Mucosa of descending colon (tissue), 3 donors: ENCODE measurements at places on chromosomes 11 and 22. TPM values are rescaled to one million over a fixed set of nuclear protein-coding genes. Genes with fewer than 3 reads are reported as not detected.

GRCh38 chr11:57330029-57330428 is 5.3 kb upstream of the TNKS1BP1 start:
- no peak for DNase-seq

- DNase-seq, result no peak
These were observed 5.9 kb upstream of the TCP11L1 start for GRCh38 chr11:33033493-33033892.

- no peak for DNase-seq
These were observed 69.8 kb downstream of the GRIK4 start for GRCh38 chr11:120581313-120581712.

DNA sequence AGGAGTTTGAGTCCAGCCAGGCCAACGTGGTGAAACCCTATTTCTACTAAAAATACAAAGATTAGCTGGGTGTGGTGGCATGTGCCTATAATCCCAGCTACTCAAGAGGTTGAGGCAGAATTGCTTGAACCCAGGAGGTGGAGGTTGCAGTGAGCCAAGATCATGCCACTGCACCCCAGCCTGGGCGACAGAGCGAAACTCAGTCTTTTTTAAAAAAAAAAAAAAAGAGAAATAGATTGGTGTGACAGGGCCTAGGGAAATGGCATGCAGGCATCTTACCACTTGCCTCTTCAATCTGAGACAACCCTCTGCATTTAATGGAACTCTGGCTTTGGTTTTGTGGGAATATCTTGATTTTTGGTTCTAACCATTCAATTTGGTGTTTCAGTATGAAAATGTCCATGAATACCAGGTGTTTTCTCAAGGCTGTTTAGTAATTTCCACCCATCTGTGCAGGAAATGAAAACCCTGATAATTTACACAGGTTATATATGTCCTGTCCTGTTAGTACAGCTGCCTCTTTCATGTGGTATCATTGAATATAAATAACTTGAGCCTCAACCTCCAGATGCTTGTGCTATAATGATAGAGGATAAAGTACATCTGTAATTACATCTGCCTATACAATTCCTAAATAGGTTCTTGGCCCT is 8.4 kb downstream of the XBP1 start:
- DNase-seq, result no peak

DNA sequence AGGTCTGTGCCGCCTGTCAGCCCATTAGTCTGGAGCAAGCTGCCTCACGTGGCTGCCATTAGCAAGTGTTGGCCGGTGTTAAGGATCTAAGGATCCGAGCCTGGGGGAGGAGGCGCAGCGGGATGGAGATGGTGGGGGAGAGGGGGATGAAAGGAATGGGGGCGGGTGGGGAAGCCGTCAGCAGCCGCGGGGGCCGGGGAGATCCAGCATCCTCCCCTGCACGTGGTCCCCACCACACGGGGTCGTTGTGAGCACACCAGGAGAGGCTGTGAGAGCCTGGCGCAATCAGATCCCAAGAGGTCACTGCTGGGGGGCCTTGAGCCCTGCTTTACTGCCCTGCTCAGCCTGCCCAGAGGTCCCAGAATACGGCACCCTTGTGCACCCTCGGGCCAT is 7.3 kb downstream of the CABP7 start:
- no peak for DNase-seq

DNA sequence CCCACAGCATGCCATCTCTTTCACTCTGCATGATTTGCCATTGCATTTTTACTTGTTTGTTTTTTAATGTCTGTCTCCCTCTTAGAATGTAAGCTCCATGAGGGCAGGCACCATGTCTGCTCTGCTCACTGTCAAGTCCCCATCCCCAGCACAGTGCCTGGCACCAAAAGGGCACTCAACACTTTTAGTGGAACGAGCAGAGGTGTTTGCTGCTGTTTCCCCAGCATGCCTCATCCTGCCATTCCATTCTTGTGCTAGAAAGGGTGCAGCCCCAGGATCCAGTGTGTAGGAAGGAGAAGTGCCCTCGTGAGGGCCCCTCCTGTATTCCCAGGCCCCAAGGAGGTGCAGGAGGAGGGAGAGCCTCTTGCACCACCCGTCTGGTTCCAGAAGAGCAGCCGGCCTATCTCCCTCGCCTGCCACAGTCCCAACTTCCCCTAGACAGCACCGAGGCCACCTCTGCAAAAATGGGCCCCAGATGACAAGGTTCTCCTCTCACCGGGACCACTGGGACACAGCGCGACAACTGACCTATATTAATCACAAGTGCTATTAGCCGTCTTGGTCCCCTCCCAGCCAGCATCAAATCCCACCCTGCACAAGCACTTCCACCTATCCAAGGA is 33.3 kb upstream of the CACNG2 start:
- DNase-seq, result no peak

DNA sequence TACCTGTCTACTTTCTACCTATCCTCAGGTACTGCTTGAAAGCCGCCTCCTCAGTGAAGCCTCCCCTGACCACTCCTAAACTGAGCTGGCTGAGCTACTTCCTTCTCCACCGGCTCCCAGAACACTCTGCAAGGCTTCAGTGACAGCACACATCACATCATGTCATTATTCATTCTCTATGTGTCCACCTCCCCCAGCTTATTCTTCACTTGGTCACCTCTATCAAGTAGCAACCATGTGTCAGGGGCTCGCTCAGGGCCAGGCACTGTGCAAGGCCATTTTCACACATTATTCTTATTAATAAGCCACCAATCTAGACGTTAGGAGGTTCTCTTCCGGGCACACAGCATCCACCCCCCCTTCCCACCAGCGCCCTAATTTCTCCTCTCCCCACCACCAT is 3.7 kb upstream of the ELFN2 start:
- DNase-seq, result no peak

DNA sequence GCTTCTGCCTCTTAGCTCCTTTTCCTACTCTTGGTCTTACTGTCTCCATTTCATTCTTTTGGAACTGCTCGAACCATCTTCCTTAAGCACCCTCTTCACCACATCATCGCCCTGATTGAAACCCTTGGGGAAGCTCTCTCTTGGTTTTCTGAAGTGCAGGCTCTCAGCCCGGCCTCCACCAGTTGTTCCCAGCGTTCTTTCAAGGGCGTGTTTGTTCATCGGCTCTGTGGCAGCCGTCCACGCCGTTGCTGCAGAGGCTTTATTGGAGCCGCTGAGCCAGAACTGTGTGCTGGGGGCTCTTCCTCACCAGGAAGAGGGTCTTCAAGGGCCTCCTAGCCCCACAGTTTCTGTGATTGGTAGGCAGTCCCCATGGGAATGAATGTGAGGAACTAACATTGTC is 214.1 kb downstream of the TBC1D22A start:
- DNase-seq, result no peak

DNA sequence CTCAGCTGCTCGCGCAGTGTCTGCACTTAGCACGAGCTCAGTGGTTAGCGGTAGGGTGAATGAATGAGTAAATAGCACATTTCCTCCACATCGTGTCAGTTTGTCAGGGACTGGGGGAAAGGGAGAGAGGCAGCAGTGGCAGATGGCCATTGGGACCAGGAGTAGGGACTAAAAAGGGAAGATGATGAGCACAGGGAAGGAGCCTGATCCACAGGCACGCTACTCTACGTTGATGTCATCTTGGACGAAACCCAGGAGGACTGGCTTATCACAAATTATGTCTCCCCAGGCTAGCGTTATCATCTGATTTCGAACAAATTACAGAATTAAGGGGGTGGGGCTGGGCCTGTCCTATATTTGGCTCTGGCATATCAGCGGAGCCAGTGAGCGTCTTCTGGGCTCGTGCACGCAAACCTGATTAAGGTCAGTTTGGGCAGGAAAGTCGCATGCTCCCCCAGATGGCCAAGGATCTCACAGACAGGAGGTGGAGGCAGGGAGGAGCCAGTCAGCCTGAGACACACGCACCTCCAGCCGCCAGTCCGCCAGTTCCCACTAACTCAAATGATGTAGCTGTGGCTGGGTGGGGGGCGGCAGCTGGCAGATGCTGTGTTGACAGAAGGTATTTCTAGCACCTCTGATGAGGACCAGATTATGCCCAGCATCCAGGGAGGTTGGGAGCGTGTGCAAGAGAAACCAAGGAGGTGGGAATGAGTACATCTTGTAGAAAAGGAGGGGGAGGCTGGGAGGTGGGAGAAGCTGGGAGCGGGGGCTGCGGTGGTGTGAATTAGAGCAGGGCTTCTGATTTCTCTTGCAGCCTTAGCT is 97.4 kb upstream of the PRDM11 start:
- no peak for DNase-seq

DNA sequence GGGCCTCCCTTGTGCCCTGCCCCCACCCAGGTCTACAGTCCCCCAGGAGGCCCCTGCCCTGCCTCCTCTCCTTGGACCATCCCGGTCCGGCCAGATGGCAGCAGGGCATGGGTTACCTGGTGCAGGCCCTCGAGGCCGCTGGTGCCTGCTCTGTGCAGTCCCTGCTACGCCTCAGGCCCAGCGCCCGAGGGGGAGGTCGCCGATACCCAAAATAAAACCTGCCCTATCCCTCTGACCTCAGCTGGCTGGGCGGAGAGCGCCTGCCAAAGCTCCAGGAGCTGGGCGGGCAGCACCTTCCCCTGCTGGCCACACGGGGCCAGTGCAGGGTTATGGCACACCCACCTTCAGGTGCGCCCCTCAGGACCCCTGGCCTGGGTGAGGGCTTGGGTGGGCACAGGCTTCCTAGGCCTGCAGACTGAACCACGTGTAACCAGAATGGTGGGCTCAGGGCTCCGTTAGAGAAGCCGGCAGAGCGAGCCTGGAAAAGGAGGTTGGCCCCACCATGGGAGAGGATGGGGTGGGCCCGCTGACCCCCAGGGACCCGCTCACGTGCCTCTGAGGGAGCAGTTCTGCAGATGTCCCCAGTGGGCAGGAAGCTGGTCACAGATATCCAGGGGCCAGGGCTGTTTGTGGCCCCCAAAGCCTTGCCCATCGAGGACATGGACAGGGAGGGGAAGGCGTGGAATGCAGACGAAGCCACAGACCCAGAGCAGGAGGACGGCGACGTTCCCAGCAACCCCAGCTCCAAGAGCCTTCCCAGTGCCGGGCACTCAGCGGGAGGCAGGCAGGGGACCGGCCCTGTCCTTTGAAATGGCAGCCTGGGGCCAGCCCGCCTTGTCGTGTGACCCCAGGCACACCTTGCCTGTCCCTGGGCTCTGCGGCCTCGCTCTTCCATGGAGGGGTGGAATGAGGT is 1.7 kb upstream of the TNNT3 start:
- no peak for DNase-seq

DNA sequence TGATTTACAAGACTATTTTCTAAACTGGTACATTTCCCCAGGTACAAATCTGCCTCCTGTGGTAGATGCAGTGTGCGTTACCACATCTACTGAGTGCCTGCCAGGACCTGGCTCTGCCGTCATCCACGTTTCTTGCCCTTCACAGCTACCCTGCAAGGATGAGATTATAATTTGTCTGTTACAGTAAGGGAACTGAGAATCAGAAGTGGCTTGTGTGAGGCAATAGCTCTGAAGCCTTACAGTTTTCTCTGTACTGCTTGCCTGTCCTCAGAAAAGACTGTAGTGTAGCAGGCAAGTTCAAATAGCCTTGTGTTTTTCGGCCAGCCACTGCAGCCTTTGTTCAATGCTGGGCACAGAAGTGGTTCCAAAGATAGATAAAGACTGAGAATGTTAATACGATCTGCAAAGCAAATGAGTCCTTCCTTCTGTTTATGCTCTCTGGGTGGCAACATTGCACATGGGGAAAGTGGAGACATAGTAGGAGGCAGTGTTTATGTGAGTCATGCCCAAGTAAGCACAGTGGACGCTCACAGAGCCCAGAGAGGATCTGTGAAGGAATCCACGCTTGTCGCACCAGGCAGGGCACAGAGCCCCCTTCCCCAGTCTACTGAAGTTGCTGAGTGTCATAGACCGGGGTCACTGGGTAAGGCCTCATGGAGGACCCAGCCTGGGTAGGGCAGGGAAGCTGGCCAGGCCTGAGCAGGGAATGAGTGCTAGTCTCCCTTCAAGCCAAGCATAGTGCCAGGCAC is 49.1 kb downstream of the MICAL2 start:
- no peak for DNase-seq

GRCh38 chr11:102157219-102157618 is 47.0 kb downstream of the YAP1 start:
- DNase-seq, result peak; percentile 46

DNA sequence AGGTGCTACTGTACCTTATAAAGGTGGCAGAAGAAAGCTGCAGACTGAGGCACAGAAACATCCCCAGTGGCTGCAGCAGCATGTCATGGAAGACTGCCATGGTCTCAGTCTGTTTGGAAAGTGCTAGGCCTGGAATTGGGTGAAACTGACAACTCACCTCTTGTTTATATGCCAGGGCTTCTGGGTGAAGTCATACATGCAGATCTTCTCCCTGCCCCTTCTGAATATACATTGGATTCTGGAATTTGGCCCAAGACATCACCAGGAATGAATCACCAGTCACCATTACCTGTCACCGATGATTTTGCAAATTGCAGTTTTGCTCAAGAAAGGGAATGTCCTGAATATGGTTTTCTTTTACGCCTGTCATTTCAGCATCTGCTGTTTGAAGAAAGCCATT is at the start of gene PLET1:
TSS of gene PLET1 (minus strand) at position 371 of the 400 bp plus-strand sequence. CDS start at position 100, 271 bp downstream.
- no peak for DNase-seq

GRCh38 chr11:68810164-68810563 is 31.6 kb downstream of the CPT1A start:
- peak; percentile 79 for DNase-seq

- no peak for DNase-seq
These were observed 333.4 kb downstream of the AASDHPPT start for GRCh38 chr11:106410902-106411301.

- no peak for DNase-seq
These were observed 297.2 kb upstream of the ANO5 start for GRCh38 chr11:21895686-21896085.

DNA sequence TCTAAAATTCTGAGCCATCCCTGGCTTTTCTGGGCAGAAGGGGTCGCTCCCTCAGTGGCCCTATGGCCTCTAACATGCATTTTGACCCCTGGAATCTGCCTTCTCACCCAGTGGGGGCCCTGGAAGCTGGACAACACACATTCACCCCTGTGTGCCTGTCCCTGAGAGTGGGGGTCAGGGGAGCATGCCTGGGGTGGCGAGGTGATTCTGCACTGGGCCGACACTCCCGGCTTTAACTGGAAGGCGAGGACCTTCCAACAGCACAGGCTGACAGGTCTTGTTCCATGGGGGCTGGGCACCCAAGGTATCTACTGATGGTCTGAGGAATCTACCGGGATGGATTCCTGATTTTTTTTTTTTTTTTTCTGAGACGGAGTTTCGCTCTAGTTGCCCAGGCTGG is 10.7 kb downstream of the PPM1F start:
- DNase-seq, result no peak

- DNase-seq, result no peak
These were observed 133.7 kb downstream of the CTTN start for GRCh38 chr11:70532066-70532440.

GRCh38 chr11:23947883-23948282 is 549.0 kb upstream of the LUZP2 start:
- DNase-seq, result no peak

C11orf16 gene
- total RNA-seq, result not detected

NELL1 gene
- total RNA-seq, result 0.31 TPM

MRTFA gene
- 32.4 TPM for total RNA-seq

SLC5A4 gene
- total RNA-seq, result 0.14 TPM

OR8A1 gene
- not detected for total RNA-seq

DERL3 gene
- 4.4 TPM for total RNA-seq

LINC01488 gene
- total RNA-seq, result not detected

INPP5J gene
- 21.3 TPM for total RNA-seq

ACTN3 gene
- total RNA-seq, result 0.09 TPM

GTSE1 gene
- total RNA-seq, result 10.9 TPM

NXPE2 gene
- total RNA-seq, result 43.8 TPM
